ENCODE measurements at places on chromosomes 4 and X. TPM values are rescaled to one million over a fixed set of nuclear protein-coding genes. Genes with fewer than 3 reads are reported as not detected.

Gene GAGE13
- 79.1 TPM for total RNA-seq

Gene AFF2
- total RNA-seq: 0.09 TPM

- peaks cover 49% of the 10 kb centered on the region for H3K4me1 ChIP-seq
- peak within 1 kb of the TSS; percentile 96 for H3K27ac ChIP-seq
- H3K4me3 ChIP-seq: peak within 1 kb of the TSS; percentile 71
- H3K27me3 ChIP-seq: no peaks in the 10 kb centered on the region
- peak; percentile 80 for DNase-seq
- peaks cover 9% of the 10 kb centered on the region for H3K36me3 ChIP-seq
These were observed at the start of gene ELF4 for GRCh38 chrX:130110379-130111219. ELF4 (minus strand) TSS chrX:130110497; CDS start chrX:130081330, 29,167 bp downstream.

GRCh38 chr4:122689972-122690371 is 42.5 kb upstream of the BBS12 start:
- DNase-seq: no peak
- no peak overlapping the region for H3K4me3 ChIP-seq
- H3K36me3 ChIP-seq: no peaks in the 10 kb centered on the region
- H3K4me1 ChIP-seq: peaks cover 40% of the 10 kb centered on the region

- H3K27me3 ChIP-seq: no peaks in the 10 kb centered on the region
- H3K4me3 ChIP-seq: no peak overlapping the region
- H3K36me3 ChIP-seq: no peaks in the 10 kb centered on the region
- no peaks in the 10 kb centered on the region for H3K4me1 ChIP-seq
- H3K27ac ChIP-seq: no peak overlapping the region
These were observed 11.3 kb downstream of the RASSF6 start for GRCh38 chr4:73608689-73609594.

DNA sequence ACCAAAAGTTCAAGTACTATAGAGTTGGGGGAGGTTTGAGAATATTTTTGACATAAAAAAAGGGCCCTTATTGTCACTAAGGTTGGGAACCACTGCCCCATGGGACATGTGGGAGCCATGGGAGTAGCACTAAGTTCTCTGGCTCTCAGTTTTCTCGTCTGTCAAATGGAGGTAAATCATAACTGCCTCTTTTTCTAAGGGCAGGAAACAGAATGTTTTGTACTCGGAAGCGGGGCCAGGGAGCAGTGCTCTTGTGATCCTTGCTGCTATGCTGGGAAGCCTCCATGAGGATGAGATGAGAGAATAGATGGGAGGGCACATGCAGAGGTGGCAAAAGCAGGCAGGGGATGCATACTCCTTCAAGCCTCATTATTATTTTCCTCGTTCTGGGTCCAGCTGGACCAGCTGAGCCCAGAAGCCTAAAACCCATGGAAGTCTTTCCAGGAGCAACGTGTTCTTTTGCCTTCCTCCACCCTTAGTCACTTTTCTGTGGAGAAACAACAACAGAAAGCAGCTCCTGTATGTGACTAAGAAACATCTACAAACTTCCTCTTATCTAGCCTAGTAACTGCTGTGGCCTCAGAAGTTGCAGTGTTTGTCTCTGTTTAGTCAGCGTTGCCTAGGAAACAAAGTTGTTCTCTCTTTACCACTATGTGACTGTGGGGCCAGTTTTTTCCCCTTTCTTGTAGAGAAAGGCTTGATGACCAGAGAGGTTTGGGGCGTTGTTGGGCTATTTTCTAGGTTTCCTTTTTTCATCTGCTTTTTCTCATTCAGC is 64.8 kb downstream of the TSC22D3 start:
- no peaks in the 10 kb centered on the region for H3K36me3 ChIP-seq
- DNase-seq: peak; percentile 50
- no peak overlapping the region for H3K4me3 ChIP-seq

- H3K4me1 ChIP-seq: no peaks in the 10 kb centered on the region
- H3K4me3 ChIP-seq: no peak overlapping the region
- no peak overlapping the region for H3K27ac ChIP-seq
- DNase-seq: no peak
- no peaks in the 10 kb centered on the region for H3K27me3 ChIP-seq
These were observed 149.5 kb downstream of the PJA1 start for GRCh38 chrX:69015564-69016292.

All from K562 (cell line).